ENCODE measurements at places on chromosomes 6 and 20. TPM values are rescaled to one million over a fixed set of nuclear protein-coding genes. Genes with fewer than 3 reads are reported as not detected.

DNA sequence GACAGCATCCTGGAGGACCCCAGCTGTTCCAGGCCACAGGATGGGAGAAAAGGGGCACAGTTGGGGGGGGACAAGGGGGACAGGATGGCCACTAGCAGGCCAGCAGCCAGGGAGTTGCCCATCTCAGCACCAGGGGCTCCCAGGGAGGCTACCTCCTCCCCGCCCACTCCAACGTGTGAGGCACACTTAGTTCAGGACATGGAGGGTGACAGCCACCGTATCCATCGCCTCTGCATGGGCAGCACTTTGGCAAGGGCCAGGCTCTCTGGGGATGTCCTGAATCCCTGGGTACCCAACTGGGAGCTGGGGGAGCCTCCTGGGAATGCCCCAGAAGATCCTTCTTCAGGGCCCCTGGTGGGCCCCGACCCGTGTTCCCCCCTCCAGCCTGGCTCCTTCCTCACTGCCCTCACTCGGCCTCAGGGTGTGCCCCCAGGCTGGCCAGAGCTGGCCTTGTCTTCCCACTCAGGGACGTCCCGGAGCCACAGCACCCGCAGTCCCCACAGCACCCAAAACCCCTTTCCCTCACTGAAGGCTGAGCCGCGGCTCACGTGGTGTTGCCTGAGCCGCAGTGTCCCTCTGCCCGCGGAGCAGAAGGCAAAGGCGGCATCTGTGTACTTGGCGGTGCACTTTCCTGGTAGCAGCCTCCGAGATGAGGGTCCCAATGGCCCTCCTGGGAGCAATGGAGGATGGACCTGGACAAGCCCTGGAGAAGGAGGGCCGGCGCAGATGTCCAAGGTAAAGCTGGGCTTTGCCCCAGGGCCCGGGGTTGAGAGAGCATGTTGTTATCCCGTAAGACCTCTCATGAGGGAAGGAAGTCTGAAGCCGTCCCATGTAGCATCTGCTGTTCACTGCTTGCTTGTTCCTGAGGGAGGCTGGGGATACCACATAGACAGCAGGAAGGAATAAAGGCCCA, 30.7 kb downstream of the ZNF831 start:
- no peak for DNase-seq

The ULBP2 gene
- total RNA-seq, result 3.2 TPM

- no peak for DNase-seq
Observed at GRCh38 chr6:20243288-20243687, 31.0 kb upstream of the MBOAT1 start.

GRCh38 chr6:152391179-152391880, 245.8 kb downstream of the SYNE1 start:
- no peak for DNase-seq

DNA sequence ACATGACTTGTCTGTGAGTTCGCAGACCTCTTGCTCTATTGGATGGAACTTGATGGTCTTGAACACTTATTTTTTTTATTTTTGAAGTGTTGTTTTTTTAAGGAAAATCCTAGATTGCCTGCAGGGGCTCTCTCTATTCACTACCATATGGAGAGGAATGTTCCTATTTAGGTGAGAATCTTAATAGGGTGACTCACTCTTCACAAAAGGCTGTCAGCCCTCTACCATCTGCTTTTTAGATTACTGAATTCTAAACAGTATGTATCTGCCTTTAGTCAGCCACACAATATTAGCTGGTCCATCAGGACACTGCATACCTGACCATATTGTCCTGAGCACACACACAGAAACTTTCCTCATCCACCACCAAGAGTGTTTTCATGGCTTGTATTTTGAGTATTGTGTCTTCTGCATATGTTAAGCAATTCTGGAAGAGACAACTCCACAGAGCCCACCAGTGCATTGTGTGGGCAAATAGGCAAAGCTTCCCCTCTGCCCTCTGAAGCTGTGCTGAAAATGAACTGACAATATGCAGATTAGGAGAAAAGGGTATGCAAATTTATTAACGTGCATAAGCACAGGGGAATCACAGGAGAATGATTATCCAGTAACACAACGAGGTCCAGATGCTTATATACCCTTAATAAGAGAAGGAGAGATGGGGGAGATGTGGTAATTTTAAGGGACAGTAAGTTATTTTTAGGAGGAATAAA, 6.6 kb upstream of the BTBD9 start:
- no peak for DNase-seq

The PACRG gene
- 1.4 TPM for total RNA-seq

DNA sequence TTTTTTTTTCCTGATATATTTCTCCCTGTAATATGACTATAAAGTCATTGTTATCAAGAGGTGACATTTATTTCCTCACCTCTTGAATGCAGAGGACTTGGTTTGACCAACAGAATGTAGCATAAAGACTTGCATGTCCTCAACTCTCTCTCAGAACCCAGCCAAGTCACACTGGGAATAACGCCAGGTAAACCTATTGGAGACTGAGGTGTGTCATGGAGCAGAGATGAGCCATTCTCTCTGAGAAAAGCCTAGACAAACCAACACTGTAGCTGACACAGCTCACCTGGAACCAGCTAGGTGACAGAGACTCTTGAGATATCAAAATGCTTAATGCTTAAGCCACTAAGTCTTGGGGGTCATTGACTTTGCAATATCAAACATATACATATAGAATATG, 533.6 kb downstream of the HAO1 start:
- DNase-seq, result no peak

- no peak for DNase-seq
Observed at GRCh38 chr6:111683157-111683556, 77.5 kb upstream of the TRAF3IP2 start.

The RAET1L gene
- total RNA-seq, result not detected

The TOX2 gene
- total RNA-seq, result 0.88 TPM

DNA sequence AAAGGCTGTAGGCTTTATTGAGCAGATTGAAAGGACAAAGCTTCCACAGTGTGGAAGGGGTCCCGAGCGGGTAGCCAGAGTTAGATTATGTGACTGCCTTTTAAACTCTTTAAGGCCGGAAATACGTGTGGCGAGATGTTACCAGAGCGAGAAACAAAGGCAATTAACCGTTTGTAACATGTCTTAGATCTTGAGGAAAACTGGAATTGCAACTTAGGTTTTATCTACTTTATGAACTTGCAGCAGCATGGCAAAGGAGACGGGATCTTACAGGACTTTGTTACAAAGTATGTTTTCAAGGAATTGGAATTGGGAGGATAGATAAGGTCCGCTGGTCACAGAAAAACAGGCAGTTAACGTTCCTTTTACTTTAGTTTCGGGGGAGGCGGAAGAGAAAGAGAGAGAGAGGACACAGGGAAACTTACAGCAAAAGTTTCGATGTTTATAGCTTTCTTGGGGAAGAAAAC, 594.7 kb upstream of the ADGRB3 start:
- DNase-seq, result no peak

DNA sequence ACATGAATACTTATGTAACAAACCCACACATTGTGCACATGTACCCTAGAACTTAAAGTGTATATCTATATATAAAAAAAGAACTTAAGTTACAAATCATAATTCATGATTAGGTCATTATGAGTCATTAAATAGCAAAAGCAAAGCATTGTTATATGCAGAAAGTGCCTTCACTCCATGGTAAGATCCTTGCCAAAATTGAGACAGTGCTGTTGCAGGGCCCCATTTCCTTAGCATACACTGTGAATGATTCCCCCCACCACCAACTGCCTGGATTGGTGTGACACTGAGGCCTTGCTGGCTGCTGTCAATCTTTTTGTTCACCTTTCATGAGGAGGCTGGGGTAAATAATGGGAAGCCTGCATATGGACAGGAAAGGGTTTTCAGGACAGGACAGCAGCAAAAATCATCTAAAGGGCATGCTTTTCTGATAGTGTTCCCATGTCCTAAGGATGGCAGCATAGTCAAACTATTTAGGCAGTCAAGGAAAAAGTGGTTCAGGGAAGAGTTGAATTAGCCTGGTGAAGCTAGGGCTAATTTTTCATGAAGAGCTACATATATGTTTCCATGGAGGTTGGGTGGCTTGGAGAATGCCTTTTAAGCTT, 188.2 kb upstream of the ASCC3 start:
- no peak for DNase-seq

The SEMG1 gene
- total RNA-seq, result not detected

GRCh38 chr6:120214088-120214499, 864.5 kb upstream of the MAN1A1 start:
- DNase-seq, result no peak

- DNase-seq, result peak; percentile 17
Observed at GRCh38 chr6:142842418-142843261, 102.3 kb downstream of the HIVEP2 start.

- no peak for DNase-seq
Observed at GRCh38 chr20:1374246-1374645, 18.6 kb downstream of the FKBP1A start.

DNA sequence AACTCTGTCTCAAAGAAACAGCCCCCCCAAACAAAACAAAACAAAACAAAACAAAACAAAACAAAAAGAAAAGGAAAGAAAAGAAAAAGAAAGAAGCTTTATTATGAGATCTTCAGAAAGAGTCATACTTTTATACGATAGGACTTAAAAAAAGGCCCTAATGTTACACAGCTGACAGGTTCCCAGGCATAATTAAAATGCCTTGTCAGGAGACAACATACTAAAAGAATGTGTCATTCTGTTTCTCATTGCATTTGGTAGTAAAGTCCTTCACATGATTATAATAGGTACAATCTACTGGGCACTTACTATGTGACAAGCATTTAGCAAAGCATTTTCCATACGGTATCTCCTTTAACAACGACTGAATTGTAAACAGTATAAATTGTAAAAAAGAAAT, 36.4 kb upstream of the RPN2 start:
- DNase-seq, result peak; percentile 82

DNA sequence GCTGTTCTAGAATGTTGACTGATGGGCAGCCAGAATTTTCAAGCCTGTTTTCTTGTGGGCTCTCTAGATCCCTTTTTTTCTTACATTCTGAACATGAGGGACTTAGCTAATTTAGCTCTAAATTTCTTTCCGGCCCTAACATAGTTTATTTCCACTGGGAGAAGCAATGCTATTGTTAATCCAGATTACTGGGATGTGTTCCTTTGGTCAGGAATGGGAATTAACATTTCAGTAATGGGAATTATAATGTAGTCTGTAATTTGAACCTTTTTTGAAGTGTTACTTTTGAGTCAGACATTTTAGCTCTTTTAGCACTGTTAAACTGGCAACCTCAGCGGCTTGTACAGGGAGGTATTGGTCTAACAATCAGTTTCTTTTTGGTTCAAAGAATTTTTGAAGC, 7.5 kb downstream of the ZFAND3 start:
- no peak for DNase-seq

The SOX4 gene
- total RNA-seq, result 81.1 TPM

DNA sequence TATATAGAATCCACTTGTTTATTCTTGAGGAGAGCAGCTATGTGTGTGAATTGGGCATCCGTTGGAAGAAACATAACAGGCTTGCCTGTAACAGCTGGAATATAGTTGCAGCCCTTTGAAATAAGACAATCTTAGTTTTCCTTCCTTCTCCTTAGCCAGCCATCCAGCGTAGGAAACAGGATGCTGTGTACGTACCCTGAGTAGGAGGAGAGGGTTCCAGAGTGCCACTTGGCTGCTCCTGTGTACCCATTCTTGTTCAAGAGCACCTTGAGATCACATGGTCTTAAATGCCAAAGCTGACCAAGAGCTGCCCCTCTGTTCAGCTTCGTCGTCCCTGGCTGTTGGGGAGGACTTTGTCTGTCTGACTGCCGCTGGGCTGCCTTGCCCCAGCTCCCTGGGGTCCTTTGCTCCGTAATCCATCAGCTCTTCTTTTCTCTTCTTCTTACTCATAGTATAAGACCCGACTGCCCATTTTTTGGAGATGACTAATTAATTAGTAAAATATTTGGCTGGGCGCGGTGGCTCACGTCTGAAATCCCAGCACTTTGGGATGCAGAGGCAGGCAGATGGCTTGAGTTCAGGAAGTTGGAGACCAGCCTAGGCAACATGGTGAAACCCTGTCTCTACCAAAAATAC, 49.0 kb downstream of the RREB1 start:
- DNase-seq, result no peak

The TASP1 gene
- 8.0 TPM for total RNA-seq

The SNX3 gene
- total RNA-seq, result 164 TPM

GRCh38 chr6:139509167-139509566, 134.7 kb upstream of the CITED2 start:
- no peak for DNase-seq

GRCh38 chr20:57148263-57148662, 118.2 kb downstream of the BMP7 start:
- no peak for DNase-seq

DNA sequence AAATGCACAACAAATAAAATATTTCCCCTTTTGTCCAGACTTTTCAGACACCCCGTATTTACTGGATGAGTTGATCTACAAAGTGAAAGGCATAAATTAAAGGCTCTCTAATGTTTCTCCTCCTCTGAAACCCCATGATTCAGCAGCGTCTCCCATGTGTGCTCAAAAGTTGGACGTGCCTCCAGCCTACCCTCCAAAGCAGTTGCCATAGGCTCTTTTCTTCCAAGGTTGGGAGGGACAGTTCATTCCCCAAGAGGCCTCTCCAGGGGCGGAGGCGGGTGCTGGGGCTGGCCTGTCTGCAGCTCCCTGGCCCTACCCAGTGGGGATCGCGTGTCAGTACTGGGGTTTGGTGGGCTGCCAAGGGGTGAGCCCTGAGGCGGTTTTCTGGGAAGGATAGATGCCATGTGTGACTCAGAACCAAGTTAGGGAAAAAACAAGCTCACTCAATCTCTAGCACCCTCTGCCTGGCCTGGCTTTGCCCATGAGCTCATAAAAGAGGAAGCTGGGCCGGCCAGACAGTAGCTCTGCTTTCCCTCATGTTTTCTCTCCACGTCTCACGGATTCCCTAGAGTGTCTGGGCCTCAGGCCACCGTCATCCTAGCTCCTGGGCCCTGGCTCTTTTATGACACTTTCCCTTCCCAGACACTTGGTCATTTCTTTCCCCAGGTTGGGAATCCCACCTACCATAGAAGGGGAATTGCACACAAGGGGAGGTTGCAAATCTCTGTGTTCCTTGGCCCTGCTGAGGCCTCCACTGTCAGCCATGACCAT, 8.0 kb upstream of the IER3 start:
- DNase-seq, result peak; percentile 88

GRCh38 chr20:36823121-36823520, 49.6 kb upstream of the DSN1 start:
- DNase-seq, result peak; percentile 63

The ADRM1 gene
- 93.1 TPM for total RNA-seq

DNA sequence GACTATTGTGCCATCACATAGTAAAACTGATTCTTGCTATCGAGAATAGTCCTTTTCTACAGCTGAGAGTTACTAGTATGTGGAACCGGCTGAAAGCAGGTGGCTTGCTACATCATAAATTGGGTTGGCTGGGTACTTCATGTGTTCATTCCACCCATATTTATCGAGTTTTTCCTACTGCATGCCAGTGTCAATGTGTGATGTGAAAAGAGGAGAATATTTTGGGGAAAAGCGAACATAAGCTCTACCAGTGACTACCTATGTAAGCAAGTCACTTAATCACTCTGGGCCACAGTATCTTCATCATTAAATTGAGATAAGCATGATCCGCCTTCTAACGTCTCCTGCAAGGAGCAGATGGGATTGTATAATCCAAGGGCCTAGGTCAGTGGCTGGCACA, 61.0 kb downstream of the TSHZ2 start:
- no peak for DNase-seq

GRCh38 chr20:19783966-19784401, 25.9 kb downstream of the RIN2 start:
- DNase-seq, result no peak
